HT-29 (cell line): ENCODE measurements at places on chromosomes 2 and 18. TPM values are rescaled to one million over a fixed set of nuclear protein-coding genes. Genes with fewer than 3 reads are reported as not detected.

Gene POTEJ
- total RNA-seq = not detected in 2 replicates

Gene RNPEPL1
- total RNA-seq = 57.9 and 74.9 TPM in 2 replicates

Gene DYNAP
- total RNA-seq = not detected in 2 replicates

Gene ERFE
- 4.0 and 4.5 TPM in 2 replicates for total RNA-seq

Gene SH3BP4
- total RNA-seq = 42.9 and 44.5 TPM in 2 replicates

Gene COX7A2L
- total RNA-seq = 89.7 and 93.1 TPM in 2 replicates

Gene SAG
- total RNA-seq = not detected in 2 replicates

Gene GALNT13
- not detected in 2 replicates for total RNA-seq

Gene CCDC85A
- 0.10 TPM in 1 of 2 replicates, not detected in the other for total RNA-seq

Gene CYBRD1
- 0.64 and 1.1 TPM in 2 replicates for total RNA-seq

Gene ALPG
- total RNA-seq = 0.16 TPM in 1 of 2 replicates, not detected in the other

Gene PLA2R1
- total RNA-seq = 9.3 and 12.2 TPM in 2 replicates

Gene KCNG2
- total RNA-seq = not detected in 2 replicates

Gene IL36G
- not detected in 2 replicates for total RNA-seq

Gene PJVK
- total RNA-seq = 0.23 and 0.26 TPM in 2 replicates

Gene BOLA3
- total RNA-seq = 24.6 and 31.9 TPM in 2 replicates
